ENCODE measurements at places on chromosomes 1 and 21.

DNA sequence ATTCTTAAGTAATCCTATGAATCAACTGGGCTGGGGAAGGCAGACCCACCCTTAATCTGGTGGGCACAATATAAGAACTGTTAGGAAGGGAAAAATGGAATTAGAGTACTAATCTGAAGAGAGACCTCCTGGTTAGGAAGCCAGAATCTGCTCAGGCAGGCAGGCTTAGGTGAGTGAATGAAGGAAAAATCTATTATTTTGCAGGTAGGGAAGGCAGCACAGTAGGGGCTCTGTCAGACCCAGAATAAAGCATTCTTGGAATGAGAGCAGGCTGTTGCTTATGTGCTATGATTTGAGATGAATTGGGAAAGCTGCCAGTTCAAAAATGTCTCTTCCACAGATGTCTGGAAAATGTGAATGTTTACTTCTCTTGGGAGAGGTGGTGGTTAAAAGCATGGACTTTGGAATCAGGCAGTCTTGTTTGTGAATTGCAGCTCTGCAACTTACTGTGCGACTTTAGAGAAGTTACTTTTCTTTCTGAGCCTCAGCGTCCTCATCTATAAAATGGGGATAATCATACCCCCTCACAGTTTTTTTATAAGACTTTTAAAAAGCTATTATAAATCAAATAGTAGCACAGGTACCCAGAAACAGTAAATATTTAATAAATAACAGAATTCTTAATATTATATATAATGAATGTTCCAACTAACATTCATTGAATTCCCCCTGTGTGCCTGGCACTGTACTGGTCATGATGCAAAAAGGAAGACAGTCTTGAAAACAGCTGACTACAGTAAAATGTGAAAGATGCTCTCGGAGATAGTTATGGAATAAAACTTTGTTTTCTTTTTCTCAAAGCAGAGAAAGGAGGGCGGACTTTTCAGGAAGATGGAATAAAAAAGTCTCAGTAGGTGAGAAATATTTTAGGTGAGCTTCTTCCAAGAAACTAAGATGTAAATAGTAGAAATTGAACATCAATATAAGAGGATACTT is 15.3 kb upstream of the ZNF644 start:
- no peak for DNase-seq

DNA sequence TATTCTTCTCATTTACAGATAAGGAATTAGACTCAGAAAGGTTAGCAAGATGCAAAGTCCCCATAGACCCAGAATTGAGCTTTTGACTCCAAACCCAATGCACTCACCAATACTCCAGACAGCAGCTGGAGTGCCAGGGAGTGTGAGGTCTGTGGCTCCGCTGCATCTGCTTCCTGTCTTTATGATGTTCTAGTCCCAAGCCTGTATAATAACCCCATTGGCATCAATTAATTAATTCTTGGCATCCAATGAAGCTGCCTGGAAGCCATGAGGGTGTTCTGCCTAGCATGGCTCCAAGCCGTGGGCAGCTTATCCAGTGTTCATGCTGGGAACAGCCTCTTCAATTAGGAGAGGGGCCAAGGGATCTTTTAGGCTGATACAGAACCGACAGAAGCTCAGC is 188.7 kb downstream of the GIPC2 start:
- no peak for DNase-seq

GRCh38 chr1:71583756-71584155 is 502.9 kb upstream of the ZRANB2 start:
- DNase-seq: peak; percentile 56

GRCh38 chr21:16942703-16943102 is 570.1 kb upstream of the CXADR start:
- no peak for DNase-seq

GRCh38 chr21:21002153-21002552 is 3.9 kb downstream of the NCAM2 start:
- no peak for DNase-seq

DNA sequence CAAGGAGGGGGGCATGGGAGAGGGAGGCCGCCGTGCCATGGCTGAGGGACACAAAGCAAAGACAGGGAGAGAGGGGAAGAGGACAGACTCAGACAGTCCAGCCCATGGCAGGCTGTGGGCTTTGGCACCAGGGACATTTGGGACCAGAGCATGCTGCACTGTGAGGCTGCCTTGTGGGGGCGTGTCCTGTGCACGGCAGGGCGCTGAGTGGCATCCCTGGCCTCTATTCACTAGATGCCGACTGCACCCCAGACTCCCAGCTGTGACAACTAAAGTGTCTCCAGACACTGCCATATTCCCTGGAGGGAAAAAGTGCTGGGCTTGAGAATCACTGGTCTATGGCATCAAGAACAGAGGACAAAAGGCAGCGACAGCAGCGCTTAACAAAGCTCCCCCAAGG is 18.6 kb upstream of the PRDM15 start:
- no peak for DNase-seq

DNA sequence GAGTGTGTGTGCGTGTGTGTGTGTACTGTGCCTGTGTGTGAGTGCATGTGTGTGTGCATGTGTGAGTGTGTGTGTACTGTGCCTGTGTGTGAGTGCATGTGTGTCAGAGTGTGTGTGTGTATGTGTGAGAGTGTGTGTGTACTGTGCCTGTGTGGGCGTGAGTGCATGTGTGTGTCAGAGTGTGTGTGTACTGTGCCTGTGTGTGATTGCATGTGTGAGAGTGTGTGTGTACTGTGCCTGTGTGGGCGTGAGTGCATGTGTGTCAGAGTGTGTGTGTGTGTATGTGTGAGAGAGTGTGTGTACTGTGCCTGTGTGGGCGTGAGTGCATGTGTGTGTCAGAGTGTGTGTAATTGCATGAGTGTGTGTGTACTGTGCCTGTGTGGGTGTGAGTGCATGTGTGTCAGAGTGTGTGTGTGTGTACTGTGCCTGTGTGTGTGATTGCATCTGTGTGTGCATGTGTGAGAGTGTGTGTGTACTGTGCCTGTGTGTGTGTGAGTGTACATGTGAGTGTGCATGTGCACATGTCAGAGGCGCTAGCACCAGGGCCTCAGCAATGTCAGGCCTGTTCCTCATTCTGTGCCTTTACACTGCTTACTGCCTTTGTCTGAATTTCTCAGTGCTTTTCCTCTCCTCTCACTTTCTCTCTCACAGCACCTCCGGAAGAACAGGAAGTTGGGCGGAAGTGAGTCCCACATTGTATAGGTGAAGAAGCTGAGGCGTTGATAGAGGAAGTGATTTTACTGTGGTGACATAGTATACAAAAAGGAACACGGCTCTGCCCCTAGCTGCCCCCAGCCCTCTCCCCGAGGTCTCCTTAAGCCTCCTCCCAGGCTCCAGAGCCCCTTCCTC is 4.9 kb downstream of the SLC5A9 start:
- peak; percentile 33 for DNase-seq

GRCh38 chr1:25978403-25978802 is 19.5 kb downstream of the PAFAH2 start:
- DNase-seq: no peak

DNA sequence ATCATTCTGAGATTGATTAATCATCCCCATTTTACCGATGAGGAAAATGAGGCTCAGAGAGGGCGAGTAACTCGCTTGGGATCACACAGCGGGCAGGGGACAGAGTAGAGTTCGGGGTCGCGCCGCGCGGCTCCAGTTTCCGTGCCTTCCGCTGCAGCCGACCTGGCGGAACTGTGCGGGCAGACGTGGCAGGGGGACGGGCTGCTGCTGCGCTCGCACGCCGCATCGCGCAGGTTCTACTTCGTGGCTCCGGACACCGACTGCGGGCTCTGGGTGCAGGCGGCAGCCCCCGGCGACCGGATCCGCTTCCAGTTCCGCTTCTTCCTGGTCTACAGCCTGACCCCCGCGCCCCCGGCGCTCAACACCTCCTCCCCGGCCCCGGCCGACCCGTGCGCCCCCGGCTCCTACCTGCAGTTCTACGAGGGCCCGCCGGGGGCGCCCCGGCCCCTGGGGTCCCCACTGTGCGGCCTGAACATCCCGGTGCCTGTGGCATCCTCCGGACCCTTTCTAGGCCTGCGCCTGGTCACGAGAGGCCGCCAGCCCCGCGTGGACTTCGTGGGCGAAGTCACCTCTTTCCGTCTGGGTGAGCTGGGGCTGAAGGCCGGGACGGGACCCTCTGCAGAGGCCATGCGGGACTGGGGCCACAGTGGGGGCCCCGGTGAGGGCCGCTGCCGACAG is 2.3 kb downstream of the LDLRAD2 start:
- DNase-seq: no peak

DNA sequence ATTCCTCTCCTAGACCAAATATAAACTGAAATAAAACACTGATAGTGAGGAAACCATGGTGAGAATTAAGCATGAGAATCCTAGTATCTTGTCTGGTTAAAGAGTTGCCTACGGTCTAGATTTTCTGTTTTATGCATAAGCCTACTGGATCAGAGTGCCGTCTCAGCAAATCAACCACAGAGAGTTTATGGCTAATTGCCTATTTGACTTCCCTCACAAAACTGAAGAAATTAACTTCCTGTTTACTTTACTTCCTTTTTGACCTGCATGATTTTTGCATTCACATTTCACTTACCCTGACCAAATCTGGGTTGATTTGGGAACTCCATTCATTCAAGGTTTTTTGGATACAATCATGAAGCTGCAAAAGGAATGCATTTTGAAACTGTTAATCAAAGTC is 5.0 kb downstream of the GCLM start:
- peak; percentile 60 for DNase-seq

DNA sequence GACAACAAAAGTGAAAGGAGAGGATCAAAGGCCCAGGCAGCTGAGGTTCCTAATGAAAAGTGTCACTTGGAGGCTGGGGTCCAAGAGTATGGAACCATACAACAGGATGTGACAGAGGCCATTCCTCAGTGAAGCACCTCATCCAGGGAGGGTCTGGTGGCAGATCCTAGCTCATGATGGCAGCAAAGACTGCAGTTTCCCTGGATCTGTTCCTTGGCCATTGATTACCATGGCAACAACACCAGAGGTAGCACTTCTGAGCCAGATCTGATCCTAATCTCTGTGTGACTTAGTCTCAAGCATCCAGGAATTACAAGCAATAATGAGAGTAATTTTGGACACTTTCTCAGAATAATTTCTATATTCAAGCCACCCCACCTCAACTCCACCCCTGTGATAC is 12.9 kb downstream of the FAM177B start:
- no peak for DNase-seq

GRCh38 chr1:78045563-78045925 is 222 bp upstream of the GIPC2 start:
- no peak for DNase-seq

Data from inflammatory macrophage treated with lipopolysaccharide for 4 hours (primary cell).